Activated T-helper 1 cell treated with anti-CD3 and anti-CD28 coated beads, Interleukin-2, amount 50 U/mL, for 16 hours (primary cell): ENCODE measurements at places on chromosomes 13 and 19.

- no peak for DNase-seq
Measured at GRCh38 chr13:31930490-31930889, 101.1 kb upstream of the FRY start.

- no peak for DNase-seq
Measured at GRCh38 chr13:43107780-43108179, 84.4 kb downstream of the DNAJC15 start.

GRCh38 chr19:12495002-12495802, 10.6 kb upstream of the ZNF709 start:
- peak; percentile 85 for DNase-seq

- no peak for DNase-seq
Measured at GRCh38 chr13:105276571-105276970, 1258.9 kb downstream of the EFNB2 start.

DNA sequence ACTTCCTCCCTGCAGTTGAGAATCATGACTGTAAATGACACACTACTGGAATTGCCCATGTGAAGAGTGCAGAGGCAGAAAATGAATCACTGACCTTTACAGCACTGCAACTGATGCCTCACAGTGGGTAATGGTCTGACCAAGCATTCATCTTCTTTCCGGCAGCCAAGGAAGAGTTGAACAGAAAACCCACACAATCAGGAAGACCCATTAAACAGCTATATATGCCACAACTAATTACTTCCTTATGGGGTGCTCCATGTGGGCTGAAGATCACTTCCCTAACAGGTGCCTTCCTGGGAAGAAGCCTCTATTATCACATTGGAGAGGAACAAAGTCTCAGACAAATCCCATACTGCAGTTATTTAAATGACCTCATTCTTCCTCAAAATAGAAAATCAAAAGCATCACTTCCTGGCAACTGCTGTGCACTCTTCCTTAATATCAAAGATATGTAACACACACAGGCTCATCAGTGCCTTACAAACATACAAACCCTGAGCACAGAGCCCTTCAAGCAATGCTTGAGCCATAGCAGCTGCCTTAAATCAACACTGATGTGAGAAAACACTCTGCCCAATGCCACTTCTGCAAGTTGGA, 45.8 kb downstream of the RUBCNL start:
- DNase-seq: no peak

DNA sequence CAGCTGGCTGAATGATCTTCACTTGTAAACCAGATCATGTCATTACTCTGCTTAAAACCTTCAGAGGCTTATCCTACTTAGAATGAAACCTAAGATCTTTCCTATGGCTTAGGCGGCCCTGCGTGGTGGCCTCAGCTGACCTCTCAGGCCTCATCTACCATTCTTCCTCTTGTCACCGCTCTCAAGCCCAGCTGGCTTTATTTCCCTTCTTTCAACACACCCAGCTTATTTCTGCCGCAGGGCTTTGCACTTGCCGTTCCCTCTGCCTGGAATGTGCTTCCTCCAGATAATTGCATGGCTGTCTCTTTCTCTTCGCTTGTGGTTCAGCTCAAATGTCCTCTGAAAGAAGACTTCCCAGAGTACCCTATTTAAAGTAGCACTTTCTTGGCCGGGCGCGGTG, 3.6 kb upstream of the ASF1B start:
- DNase-seq: no peak

- no peak for DNase-seq
Measured at GRCh38 chr13:76944456-76944855, 3.9 kb upstream of the ACOD1 start.

GRCh38 chr13:109166804-109167203, 537.4 kb downstream of the MYO16 start:
- no peak for DNase-seq

GRCh38 chr13:35791184-35791851, 314.8 kb upstream of the MAB21L1 start:
- DNase-seq: no peak

DNA sequence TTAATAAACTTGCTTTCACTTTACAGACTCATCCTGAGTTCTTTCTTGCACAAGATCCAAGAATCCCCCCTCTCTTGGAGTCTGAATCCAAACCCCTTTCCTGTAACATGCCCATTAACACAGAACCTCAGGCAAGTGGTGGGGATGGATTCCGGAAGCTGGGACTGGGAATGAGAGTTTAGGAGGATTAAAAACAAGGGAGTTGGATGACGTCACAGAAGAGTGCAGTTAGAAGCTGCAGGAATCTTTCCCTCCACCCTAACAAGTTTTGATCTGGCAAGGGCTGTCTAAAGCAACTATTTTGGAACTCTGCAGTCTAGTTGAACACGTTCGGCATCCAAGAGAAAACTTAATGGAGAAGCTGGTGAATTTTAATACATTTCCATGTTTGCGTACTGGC, 48.2 kb upstream of the PEPD start:
- DNase-seq: no peak

DNA sequence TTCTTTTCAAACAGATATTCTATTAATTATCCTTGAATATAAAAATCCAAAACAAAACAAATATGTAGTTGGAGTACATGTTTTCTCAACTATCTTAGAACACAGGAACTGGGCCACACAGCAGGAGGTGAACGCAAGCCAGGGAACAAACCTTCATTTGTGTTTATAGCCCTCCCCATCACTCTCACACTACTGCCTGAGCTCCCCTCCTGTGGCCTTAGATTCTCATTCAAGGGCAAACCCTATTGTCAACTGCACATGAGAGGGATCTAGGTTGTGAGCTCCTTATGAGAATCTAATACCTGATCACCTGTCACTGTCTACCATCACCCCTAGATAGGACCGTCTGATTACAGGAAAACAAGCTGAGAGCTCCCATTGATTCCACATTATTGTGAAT, 427.1 kb upstream of the PRR20A start:
- no peak for DNase-seq

DNA sequence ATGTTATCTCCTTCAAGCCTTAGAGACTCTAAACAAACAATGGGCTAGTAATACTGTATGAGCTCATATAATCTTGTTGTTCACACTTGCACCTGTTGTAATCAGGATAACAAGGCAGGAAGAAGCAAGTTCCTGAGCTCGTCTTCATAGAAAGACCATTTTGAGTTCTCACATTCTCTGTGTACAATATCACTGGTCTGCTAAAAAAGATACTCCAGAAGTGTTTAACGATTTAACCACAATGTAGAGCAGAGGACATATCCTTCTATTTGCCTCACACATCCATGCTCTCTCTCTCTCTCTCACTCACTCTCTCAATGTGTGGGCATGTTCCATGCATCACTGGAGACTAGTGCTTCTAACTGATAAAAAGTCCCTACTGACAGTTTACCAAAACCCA, 122.9 kb downstream of the MIPEP start:
- no peak for DNase-seq

DNA sequence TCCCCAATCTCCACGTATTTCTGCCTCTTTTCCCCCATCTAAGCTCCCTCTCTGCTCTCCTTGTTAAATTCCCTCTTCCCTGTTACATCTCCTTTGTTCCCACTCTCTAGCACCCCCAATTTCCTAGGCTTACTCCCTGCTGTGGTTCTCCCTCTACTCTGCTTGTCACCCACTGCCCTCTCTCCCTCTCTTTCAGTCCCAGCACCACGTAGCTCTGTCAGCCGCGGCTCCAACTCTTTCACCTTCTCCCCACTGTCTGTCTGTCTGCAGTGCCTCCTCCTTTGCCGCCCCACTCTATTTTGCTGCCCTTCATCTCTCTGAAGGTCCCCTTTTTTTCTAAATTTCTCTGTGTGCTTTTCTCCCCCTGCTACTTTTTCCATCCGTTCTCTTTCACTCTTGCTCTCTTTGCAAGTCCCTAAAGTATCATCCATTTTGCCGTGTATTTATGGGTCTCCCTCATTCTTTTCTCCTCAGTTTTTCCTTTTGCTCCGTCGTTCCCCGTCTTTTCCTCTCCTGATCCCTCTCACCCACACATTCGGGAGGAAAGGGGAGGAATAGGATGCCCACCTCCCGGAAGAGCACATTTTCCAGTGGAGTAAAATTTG, 937 bp downstream of the ZNF841 start:
- no peak for DNase-seq

DNA sequence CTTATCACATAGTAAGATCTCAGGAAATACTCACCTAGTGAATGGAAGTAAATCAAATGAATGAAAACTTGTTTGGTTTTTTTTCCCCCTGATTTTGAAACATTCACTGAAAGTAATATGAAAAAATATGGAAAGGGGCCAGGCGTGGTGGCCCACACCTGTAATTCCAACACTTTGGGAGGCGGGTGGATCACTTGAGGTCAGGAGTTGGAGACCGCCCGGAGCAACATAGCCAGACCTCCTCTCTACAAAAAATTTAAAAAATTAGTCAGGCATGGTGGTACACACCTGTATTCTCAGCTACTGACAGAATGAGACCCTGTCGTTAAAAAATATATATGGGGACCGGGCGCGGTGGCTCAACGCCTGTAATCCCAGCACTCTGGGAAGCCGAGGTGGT, 149.6 kb downstream of the SIPA1L3 start:
- no peak for DNase-seq

GRCh38 chr19:4803736-4804695, 12.5 kb downstream of the FEM1A start:
- peak; percentile 44 for DNase-seq

DNA sequence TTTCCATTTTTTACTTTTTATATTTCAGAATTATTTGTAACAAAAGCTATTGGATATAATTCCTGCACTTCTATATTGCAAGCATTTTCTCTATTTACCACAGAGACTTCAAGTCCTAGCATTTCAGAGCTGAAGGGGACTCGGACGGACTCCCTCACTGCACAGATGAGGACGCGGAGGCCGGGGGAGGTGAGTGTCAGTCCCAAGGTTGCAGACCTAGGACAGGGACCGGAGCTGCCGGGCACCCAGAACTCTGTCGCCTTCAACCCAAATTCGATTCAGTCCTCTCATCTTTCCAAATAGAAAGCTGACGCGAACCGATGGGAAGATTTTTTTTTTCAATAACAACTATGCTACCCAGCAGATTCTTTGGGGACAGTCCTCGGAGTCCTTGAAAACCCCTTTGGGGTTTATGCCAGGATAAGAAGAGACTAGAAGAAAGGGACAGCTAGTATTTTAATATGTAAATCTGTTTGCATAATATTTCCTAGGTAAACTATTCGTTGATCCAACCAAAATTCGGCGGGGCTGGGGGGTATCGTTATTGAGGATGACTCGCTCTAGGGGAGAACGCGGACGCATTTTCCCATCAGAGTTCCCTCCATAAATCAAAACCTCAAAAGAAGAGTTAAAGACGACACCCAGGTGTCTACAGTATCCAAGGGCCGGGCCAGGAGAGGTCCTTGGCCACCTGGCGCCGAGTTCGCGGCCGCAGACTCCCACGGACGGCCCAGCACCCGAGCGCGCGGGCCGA, 803 bp downstream of the FLT3 start:
- no peak for DNase-seq

DNA sequence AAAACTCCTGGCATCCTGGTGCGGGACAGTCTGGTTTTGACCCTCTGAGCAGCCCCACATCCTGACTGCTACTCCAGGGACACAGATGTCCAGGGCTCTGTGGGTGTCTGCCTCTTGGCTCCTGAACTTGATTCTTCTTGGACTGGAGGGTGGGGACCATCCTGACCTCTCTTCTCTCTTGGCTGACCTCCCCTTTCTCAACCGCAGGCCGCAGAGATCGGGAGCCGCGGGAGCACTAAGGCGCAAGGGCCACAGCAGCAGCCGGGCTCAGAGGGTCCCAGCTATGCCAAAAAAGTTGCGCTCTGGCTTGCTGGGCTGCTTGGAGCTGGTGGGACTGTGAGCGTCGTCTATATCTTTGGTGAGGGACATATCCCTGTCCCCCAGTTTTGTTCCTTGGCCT, 1.0 kb downstream of the TIMM50 start:
- no peak for DNase-seq

DNA sequence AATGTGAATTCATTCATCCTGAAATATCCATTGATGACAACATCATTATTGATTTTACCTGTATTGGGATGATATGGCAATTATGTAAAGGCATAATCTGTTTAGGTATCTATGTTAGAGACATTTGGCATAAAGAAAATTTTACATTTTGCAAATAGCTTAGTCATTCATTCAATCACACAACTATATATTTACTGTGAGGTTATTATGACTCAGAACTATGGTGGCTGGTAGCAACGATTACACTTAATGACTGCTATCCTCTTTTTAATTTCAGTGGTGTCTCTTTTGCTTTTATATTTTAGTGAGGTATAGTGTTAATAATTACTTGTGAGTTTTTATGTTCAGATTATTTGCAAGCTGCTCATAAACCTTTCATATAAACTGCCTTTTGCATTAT, 955.9 kb downstream of the SLITRK6 start:
- no peak for DNase-seq

GRCh38 chr13:33079960-33080359, 63.7 kb downstream of the KL start:
- DNase-seq: no peak

- no peak for DNase-seq
Measured at GRCh38 chr19:15443838-15444237, 5.9 kb downstream of the WIZ start.

DNA sequence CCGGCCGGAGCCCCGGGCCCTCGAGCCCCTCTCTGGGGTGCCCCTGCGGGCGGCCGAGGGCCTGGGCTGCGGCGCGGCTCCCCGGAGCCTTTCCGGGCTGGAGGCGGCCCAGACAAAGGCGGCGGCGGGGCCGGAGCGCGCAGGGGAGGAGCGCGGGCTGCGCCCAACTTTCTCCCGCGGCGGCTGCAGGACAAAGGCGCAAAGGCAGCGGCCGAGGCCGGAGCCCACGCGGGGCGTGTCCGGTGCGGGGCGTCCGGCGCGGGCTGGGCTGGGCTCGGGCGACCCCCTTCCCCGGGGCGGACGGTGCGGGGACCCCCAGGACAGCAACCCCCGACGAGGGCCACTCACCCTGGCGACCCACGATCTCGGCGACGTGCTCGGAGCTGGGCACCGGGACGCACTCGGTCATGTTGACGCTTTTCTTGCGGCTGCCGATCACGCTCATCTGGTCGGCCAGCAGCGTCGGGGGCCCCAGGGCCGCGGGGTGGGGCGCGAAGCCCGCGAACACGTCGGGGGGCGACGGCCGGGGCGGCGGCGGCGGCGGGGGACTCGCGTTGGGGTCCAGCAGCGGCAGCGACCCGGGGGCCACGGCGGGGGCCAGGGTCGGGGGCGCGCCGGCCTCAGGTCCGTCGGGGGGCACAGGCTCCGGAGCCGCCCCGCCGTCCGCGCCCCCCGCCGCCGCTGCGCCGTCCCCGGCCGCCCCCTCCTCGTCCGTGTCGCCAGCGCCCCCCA, 843 bp downstream of the MEX3D start:
- no peak for DNase-seq

GRCh38 chr13:32311188-32311897, 3.8 kb downstream of the ZAR1L start:
- no peak for DNase-seq

- DNase-seq: no peak
Measured at GRCh38 chr19:50327461-50328223, 1.5 kb downstream of the KCNC3 start.
